ENCODE measurements at places on chromosomes 13 and 19.

- DNase-seq = peak; percentile 66
These were observed 4.5 kb upstream of the RAB3A start for GRCh38 chr19:18208098-18208951.

DNA sequence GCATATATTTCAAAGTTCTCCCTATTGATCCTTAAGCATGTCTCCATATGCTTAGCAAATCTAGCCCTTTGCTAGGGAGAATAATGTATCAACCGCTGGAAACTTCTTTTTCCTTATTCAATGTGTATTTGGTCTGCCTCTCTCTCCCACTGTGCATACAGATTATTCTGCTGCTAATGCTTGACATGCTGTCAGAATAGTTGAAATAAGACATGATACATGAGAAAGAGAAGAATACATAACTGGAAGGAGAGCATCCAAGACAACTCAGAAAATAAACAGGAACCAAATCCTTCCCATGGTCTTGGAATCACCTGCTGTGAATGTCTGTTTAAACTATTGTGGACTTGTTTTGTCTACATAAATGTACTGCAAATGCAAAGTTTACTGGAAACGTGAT is 1103.0 kb downstream of the EFNB2 start:
- DNase-seq = no peak

DNA sequence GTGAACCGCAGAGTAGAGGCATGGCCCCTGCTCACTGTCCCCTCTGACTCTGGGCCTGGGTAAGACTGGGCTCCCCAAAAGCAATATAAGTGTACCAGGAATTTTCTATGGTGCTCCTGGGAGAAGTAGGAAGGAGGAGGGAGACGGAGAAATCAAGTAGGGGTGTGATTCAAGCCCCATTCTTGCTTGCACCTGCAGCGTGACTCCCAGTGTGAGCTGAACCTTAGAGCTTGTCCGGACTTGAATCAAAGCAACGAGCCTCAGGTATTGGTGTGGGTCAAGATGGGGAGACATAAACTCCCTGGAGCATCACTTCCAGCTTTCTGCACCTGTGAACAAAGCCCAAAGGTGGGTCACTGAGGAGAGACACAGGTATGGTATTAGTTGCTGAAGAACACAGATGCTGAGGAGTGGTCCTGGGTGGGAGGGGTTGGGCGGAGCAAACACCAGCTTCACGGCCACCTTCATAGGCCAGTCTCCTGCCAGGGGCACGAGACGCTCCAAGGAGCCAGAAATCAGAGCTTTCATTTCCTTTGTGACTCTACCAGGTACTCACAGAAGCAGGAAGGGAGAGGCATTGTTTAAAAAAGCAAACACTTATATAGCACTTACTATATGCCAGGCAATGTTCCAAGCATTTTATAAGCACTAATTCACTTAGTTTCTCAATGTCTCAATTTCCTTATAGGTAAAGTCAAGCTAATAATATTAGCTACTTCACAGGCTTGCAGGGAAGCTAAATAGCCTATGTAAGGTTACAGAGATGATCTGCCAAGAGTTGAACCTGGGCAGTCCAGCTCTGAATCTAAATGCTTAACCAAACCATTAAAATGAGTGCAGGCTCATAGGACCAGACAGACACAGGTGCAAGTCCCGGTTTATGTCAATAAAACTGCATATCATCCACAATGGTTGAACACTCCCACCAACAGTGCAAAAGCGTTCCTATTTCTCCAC is 775.3 kb downstream of the UQCRFS1 start:
- DNase-seq = no peak

- DNase-seq = peak; percentile 91
These were observed 3.9 kb upstream of the ZNF135 start for GRCh38 chr19:58054901-58055874.

GRCh38 chr19:15591796-15592195 is 23.2 kb upstream of the CYP4F8 start:
- no peak for DNase-seq

DNA sequence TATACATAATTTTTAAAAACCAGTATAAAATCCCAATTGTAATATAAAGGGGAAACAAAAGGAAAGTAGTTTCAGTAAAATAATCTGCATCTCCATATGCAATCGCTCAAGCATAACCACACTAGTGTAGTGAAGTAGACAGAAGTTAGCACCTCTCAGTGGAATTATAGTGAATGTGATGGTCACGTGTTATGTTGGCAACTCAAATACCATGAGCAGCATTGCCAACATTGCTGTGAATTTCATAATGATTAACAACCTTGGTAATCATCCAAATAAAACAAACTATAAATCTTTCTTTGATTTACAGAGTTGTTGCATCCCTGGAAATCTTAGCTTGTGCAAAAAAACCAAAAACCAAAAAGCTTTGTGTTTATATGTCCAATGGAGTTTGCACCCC is 77.3 kb upstream of the SIAH3 start:
- DNase-seq = no peak

DNA sequence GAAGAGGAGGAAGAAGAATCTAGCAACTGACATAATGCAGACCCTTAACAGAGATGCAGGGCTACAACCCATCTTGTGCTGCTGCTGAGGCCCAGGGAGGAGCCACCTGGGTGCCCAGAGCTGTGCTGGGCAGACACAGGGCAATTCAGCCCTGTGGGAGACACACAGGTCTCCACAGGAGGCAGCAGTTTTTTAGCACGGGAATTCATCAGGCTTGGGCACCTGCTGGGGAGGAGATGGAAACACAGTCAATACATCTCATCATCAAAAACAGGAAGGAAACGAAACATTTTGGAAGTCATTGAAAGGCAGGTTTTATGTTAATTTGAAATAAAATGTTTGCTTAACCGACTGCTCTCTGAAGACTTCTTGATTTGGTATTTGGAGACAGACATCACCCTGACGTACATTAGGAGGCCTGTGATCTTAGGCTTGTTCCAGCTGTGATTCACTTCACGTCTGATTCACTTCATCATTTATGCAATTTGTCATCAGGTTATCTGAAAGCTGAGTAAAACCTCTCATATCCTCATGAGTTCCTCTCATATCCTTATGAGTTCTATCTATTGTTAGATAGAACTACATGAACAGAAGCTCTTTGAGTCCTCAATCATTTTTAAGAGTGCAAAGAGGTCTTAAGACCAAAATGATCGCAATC is 77.4 kb downstream of the CYSLTR2 start:
- no peak for DNase-seq

- no peak for DNase-seq
These were observed 1.4 kb downstream of the PSMD8 start for GRCh38 chr19:38375748-38376147.

DNA sequence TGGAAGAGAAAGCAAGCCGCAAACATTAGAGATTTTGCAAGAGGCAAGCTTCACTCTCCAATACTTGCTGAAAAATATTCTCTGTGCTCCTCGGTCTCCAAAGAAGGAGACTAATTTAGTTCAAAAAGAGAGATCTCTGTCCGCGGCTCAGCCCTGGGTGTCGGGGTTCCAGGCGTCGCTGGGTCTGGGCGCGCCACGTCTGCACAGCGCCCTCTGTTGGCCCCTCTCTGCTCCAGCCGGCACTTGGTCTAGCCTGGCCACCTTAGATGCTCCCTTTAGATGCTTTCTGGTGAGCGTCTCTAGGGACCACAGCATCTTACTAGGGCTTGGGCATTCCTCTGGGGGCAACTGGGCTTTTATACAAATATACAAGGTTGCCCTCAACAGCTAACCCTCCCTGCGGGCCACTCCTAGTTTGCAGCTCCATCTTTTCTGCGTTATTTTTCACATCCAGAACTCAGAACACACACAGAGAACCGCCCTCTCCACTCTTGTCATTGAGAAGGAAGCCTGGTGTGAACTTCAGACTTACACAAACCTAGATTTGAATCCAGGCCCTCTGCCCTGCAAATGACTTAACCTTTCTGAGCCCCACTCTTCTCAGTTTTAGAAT is 78.3 kb downstream of the CYSLTR2 start:
- DNase-seq = no peak

GRCh38 chr13:73656863-73657262 is 477.3 kb downstream of the KLF12 start:
- no peak for DNase-seq

DNA sequence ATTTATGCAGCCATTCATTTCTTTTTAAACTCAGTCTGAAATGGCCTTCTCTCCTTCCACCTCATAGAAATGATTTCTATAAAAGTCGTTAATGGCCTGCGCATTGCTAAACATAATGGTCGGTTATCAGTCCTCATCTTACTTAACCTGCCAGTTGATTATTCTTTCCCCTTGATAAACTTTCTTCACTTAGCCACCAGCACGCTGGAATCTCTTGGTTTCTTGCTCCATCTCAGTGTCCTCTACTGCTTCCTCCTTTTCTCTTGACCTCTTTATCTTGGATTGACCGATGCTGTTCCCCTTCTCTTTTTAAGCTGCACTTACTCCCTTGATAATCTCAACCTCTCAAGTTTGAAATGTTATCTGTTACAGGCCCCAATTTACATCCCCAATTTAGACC is 12.2 kb upstream of the CLC start:
- DNase-seq = no peak

- no peak for DNase-seq
These were observed 793.0 kb downstream of the OLFM4 start for GRCh38 chr13:53821632-53822031.
